ENCODE measurements at places on chromosomes 6 and 20.

DNA sequence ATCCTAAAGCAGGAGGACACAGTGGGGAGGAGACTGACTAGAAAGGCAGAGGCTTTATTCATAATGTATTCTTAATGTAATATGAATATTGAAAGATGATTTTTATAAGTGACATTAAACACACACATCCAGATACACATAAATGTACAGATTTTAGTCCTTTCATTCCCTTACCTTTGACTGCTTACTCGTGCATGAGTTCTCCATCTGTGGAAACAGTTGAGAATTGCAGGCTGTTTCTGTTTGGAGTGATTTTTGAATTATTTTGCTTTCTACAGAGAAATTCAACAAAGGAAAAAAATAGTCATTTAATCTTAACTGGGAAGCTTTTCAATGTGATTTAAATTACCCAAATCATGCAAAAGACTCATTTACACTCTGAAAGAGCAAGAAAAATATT lies 136.5 kb downstream of the RIMS1 start:
- DNase-seq, result no peak

GRCh38 chr20:40532103-40532502 lies 156.9 kb downstream of the MAFB start:
- DNase-seq, result no peak

GRCh38 chr6:129340983-129341382 lies 369.0 kb downstream of the ARHGAP18 start:
- DNase-seq, result no peak

- no peak for DNase-seq
Measured at GRCh38 chr6:126300735-126301134, 39.2 kb upstream of the CENPW start.

DNA sequence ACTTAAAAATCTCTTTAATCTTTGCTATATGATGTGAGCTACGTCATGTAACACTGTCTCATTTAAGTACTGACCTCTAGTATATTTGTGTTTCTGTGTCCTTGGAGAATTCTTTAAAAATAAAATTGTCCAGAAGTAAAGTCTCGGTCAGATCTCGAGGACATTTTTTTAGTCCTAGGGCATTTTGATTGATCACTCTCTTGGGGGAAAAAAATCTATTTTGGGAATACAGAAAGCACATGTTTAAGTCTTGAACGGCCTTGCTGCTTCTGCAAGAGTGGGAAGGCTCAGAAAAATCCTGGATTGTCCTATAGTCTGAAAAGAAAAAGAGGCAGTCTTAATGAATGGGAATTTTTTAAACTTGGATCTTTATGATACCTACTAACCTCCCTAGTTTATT lies 234.3 kb downstream of the UTRN start:
- no peak for DNase-seq

GRCh38 chr6:122696079-122696478 lies 83.4 kb upstream of the FABP7 start:
- no peak for DNase-seq

- DNase-seq, result no peak
Measured at GRCh38 chr6:156719720-156720563, 57.2 kb upstream of the ARID1B start.

DNA sequence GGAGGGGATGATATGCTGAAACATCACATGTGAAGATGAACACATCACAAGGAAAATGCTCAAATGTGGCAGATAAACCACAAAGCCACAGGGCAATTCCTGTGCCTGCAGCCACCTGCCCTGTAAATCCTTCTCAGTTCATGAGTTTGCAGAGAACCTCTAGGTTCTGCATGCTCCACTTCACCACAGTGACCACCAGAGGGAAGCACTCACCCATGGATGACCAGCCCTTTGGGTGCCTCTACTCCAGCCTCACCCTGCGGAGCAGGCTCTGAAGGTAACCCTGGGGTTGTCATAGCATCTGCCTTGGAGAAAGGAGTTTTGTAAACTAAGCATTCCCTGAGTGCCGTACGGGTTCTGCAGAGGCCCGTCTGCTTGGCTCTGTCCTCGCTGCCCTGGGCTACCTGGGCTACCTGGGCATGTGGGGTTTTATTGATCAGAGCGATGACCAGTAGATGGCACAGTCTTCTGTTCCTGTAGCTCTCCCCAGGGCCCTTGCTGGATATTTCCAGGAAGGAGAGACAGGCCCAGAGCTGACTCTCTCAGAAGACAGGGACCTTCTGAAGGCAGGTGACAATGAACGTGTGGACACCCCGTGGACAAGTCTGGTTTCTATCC lies 31.7 kb upstream of the CST1 start:
- no peak for DNase-seq

- no peak for DNase-seq
Measured at GRCh38 chr6:43185391-43185985, 3.5 kb downstream of the CUL9 start.

GRCh38 chr20:52494244-52494643 lies 302.7 kb upstream of the ZFP64 start:
- DNase-seq, result no peak

GRCh38 chr6:149045404-149045803 lies 272.1 kb upstream of the TAB2 start:
- DNase-seq, result no peak

DNA sequence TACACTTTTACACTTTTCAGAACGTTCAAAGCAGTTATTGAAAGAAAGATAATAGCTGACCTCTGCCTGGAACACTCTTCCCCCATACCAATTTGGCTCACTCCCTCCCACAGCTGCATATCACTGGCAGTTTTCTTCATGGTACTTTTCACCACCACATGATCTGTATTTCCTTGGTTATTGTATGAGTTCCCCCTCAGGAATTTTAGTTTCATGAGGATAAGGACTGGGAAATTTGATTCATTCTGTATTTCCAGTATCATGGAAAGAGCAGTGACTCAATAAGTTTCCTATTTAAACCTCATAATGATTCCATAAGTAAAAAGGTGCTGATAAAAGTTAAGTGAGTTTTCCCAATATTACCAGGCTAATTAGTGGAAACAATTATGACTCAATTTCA lies 16.0 kb downstream of the HTR1B start:
- DNase-seq, result no peak

- DNase-seq, result no peak
Measured at GRCh38 chr6:46407776-46408530, 83.3 kb downstream of the RCAN2 start.

DNA sequence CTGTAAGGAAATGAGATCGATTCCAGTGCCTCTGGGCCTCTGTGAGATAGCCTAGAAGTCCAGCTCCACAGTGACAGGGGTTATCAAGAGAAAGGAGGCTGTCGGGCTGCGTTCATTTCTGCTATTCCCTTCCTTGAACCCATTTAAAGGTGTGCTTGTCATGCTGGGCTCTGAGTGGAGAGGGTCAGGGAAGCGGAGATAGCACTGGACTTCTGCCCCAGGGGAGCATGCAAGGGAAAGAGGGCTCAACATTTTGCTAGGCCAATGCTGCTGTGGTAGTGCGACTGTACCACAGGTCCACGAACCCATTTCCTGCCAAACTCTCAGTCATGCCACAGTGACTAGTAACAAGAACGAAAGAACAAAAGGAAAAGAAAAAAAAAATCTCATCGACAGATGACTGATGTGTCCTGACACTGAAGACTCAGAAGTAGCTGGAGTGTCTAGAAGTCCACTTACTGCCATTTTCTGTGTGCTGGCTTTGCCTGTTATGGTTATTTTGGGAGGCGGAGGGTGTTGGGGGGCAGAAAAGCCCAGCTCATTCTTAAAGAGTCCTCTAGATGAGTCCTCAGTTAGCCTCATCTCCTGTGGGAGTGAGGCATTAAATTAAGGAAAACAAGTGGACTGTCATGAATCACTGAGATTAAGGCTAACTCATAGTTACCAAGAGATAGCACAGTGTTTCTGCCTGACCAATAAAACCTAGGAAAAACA lies 8.1 kb downstream of the NEDD9 start:
- no peak for DNase-seq

DNA sequence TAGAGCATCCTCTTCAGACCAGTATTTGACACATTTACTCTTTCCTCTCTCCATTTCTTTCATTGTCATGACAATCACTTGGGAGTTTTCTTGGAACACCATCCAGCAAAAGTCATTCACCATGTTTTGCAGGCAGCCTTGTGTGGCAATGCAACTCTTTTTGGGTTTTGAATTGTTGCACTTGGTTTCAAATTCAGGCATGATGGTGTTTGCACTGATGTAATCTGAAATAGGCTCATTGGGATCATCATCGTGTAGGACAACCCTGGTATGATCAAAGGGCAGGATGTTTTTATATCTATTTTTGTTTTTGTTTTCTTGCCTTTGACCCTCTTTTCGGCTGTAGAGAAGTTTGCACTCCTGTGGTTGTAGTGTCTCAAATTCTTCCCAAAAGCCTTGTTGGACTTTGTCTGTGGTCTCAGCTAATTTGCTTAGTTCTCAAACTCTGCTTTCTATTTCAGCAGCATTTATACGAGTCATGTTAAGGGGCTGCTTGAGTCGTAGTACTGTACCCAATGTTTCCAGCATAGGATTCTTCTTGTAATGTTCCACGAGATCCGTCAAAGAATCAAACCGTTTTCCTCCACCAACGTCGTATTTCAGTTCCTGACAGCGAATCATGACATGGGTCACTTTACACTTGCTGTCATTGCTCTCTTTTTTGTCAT lies 160.8 kb upstream of the TNFAIP3 start:
- no peak for DNase-seq

- no peak for DNase-seq
Measured at GRCh38 chr6:23435126-23435525, 690.9 kb upstream of the NRSN1 start.

GRCh38 chr6:1022719-1023118 lies 289.2 kb upstream of the FOXQ1 start:
- DNase-seq, result no peak

DNA sequence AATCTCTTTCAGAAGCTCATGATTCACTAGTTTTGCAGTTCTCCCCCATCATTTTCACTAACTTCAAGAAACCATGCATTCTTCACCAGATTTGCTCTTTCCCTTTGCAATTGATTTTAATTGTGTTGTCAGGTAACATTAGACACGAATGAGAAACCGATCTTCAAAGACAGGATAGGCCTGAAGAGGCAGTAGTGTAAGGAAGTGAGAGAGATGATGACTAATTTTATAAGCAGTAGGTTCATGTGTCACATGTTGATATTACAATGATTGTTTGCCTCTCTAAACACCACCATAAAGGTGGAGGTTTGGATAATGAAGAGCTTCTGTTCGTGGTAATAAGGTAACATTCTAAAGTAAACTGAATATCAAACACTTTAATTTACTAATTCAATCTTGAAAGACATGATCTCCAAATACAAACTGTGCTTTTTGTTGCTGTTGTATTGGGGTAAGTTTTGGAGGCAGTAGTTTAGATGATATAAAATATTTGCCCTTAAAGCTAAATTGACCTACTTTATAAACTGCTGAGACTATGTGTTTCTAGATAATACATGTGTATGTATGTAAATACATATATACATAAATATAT lies 207.2 kb downstream of the PHACTR1 start:
- DNase-seq, result no peak

DNA sequence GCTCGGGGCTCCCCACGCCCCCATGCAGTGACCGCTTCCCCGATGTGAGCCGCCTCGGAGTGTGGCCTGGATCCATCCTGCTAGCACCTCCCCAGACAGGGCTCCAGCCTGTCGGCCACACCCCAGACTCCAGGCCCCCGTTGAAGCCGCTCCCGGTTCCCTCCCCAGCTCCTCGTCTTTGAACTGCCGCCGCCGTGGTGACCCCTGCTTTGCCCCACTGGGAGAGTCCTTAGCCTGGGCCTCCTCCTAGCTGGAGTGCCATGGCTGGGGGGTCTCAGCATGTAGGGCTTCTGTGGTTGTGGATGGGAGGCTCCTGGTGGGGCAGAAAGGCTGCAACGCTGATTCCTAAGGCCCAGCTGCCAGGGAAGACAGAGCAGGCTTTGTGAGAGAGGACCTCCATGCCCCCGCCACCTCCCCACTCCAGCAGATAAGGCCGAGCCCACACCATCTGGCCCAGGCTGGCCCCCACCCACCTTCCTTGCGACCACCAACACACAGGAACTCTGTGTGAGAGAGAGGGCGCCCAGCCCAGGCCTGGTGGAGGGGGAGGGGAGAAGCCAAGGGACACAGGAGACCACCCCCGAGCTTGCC lies 11.4 kb downstream of the FOXS1 start:
- DNase-seq, result no peak

DNA sequence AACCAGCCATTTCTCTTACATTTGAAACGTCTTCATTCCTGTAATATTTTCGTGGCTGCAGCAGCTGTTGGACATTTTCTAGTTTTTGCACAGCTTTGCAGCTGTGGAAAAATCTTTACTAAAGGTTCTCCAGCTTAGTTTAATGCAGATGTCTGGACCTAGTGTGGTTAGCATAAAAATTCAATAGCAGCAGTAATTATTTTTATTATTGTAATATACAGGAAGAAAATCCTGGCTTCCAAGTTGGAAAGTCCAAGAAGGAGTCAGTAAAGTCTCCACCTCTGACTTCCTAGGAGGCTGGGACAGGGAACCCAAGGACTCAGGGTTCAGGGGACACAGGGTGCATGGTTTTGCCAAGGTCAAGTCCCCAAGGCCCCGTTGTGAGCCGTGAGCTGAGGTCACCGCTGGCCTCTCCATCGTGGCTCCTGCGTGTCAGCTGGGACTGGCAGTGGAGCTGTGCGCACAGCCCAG lies 230.6 kb downstream of the FNDC1 start:
- no peak for DNase-seq

GRCh38 chr20:4453359-4453758 lies 268.4 kb upstream of the PRND start:
- no peak for DNase-seq

- no peak for DNase-seq
Measured at GRCh38 chr6:37531437-37532036, 31.8 kb upstream of the CCDC167 start.

GRCh38 chr6:4404415-4404814 lies 269.0 kb upstream of the ECI2 start:
- DNase-seq, result no peak
